ENCODE measurements at places on chromosomes 7 and 10. TPM values are rescaled to one million over a fixed set of nuclear protein-coding genes. Genes with fewer than 3 reads are reported as not detected.

The ZNF33A gene
- total RNA-seq, result 26.2 TPM

The ARHGEF35 gene
- total RNA-seq, result 0.19 TPM

- no peak for DNase-seq
Measured at GRCh38 chr7:30987936-30988335, 24.2 kb downstream of the GHRHR start.

DNA sequence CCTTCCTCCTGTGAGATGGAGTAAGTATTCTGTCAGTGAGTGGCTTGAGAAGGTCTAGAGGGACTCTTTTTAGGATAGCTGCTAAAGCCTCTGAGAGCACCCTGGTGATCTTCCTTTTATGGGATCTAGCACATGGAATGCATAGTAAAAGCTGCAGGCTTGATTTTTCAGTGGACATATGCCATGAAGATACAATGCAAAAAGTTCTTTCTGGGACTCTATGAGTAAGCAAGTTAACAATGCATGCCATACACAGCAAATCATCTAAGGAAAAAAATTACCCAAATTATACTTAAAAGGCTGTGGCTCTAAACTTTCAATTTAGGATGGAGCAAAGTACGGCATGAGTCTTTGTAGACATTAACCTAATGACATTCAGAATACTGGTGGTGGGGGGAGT lies 154.5 kb downstream of the SGMS1 start:
- no peak for DNase-seq

- no peak for DNase-seq
Measured at GRCh38 chr10:102741726-102742237, 2.0 kb upstream of the WBP1L start.
